ENCODE measurements at places on chromosomes 12 and 14.

GRCh38 chr14:101508196-101508947, 52.9 kb upstream of the DIO3 start:
- no peak for DNase-seq

DNA sequence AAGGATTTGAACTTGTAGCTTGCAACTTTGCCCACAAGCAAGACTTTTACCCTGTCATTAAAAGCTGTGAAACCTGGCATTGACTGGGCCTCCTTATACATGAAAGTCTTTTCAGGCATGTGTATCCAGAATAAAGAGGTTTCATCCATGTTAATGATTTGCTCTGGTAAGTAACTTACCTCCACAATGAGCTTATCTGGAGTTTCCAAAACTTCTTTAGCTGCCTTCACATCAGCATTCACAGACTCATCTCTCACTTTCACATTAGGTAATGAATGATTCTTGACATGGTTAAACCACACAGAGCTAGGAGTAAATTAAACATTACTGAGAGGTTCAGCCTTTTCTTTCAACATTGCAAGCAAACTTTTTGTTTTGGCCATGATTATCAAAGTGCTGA, 234.4 kb upstream of the CLEC14A start:
- no peak for DNase-seq

GRCh38 chr12:93009533-93009932, 80.4 kb upstream of the EEA1 start:
- no peak for DNase-seq

DNA sequence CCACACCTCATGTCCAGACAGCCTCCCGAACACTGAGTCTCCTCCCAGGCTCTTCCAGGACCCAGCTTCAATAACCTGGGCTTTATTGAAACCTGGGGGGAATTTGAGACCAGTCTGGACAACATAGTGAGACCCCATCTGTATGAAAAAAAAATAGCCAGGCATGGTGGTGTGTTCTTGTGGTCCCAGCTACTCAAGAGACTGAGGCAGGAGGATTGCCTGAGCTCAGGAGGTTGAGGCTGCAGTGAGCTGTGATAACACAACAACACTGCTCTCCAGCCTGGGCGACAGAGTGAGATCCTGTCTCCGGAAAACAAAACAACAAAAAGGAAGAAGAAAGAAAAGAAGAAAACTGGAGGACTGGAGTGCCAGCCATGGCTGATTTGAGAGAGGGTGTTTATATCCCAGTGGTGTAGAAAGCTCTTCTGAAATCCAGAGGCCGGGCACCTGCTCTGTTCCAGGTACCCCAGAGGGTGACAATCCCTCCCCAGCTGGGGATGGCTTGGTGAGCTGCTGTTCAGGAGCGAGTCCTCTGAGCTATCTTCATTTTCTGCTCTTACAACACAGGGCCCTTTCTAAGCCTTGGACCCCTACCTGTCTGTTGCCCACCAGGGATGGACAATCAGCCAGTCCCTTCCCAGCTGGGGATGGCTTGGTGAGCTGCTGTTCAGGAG, 6.0 kb upstream of the PGF start:
- DNase-seq = no peak

DNA sequence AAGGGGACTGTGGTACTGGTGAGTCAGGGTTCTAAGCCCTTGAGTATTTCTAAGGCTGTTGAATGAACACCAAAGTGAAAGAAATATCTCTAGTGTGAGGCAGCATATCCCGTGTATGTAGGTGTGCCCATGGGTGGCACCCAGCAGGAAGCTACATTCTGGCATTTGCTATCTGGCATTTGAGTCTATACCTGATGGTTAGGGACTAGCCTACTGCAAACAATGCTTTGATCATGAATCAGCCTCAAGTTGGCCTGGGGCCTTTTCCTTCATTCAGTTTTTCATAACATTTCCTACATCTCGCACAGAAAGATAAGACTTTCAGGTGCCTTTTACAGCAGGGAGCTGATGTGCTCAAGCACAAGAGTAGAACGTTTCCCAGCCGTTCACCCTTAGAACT, 85.7 kb upstream of the E2F7 start:
- DNase-seq = no peak

- DNase-seq = no peak
Measured at GRCh38 chr12:47822401-47822800, 2.7 kb upstream of the HDAC7 start.

DNA sequence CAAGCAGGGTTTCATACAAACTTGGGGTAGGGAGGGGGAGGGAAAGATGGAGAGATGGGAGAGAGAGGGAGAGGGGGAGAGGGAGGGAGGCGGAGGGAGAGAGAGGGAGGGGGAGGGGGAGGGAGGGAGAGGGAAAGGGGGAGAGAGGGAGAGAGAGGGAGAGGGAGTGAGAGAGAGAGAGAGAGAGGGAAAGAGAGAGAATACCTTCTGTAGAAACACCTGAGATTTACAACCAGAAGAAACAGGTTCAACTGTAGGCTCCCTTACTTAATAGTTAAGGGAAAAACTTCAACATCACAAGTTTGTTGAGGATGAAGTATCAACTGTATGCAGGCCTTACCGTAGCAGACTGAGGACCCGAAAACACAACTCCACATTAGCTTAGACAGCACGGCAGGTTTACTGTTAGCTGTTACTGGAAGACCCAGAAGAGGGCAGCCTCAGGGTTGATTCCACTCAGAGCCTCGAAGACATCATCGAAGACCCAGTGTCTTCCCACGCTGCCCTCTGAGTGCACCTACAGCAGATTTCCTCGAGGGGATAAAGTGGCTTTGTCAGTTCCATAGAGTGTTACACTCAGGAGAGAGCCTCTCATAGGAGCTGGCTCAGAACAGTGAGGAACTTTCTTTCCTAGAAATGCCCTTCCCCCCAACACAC, 72.4 kb downstream of the NT5DC3 start:
- no peak for DNase-seq

GRCh38 chr14:29814156-29815015, 113.3 kb downstream of the PRKD1 start:
- peak; percentile 45 for DNase-seq

DNA sequence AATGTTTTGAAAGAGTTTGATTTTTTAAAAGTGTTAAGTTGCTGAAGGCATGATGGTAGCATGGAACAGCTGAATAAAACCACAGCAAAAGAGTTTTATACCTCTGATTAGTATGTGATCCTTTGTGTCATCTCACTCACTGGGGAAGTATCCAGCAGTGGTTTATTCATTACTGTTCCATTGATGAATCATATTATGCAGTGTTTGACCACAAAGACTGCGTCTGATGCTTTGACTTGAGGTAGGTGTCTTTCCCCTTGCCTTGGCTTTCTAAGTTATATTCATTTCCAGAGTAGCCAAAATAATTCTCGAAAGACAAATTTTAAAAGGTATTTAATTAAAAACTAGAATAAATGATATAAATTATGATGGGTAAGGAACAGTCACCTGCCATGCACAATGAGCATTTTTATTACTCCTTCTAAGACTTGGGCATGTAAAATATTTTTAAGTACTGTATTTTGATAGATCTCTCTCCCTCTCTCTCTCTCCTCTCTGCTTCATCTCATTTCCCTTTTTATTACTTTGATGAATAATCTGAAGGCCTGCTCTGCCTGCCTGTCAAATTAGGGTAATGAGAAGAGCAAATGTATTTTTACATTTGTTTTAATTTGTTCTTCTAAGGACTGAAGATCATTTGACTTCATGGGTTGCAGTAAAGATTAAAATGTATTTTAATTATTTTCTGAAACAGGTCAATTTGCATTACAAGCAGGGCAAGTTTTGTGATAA, 164.9 kb downstream of the NAV3 start:
- DNase-seq = no peak

DNA sequence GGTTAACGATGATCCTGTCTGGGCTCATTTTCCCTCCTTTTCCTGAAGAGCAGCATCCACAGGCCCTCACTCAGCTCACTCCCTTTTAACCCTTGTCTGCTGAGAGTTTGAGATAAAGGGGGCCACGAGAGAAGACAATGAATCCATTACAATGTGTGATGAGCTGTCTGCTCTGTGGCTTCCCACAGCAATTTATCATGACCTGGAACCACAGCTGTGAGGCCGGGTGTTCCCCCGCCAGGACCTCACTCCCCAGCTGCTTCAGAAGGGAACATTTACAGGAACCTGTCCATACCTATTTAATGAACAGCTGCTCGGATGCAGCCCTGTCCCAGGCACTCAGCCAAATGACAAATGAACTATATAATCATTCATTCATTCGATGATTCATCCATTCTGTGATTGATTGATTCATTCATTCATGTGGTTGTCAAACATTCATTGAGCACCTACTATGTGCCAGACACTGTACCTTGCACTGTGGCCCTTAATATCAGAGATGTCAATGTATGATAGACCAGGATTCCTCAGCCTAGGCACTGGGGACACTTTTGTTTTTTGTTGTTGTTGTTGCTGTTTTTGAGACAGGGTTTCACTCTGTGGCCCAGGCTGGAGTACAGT, 18.5 kb upstream of the P2RX7 start:
- DNase-seq = no peak

DNA sequence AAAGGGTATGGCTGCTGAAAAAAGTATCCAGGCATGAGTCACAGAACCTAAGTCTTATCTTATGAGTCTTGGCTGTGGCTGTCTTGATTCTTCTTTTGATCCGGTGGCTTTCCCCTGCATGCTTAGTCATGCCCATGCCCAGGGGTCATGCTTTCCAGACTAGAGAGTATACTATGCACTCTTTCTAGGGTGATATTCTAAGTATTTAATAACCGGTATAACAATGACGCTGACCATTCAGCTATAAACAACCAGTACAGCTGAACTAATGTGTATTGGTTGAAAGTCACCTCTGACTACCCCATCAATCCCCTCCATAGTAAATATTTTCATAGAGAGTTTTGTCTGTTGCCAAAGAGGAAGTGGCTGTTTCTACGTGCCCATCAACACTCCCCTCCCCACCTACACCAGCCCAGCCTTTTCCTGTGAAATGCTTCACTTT, 34.7 kb upstream of the NRXN3 start:
- DNase-seq = no peak

GRCh38 chr12:94534774-94535509, 75.3 kb upstream of the CEP83 start:
- no peak for DNase-seq

DNA sequence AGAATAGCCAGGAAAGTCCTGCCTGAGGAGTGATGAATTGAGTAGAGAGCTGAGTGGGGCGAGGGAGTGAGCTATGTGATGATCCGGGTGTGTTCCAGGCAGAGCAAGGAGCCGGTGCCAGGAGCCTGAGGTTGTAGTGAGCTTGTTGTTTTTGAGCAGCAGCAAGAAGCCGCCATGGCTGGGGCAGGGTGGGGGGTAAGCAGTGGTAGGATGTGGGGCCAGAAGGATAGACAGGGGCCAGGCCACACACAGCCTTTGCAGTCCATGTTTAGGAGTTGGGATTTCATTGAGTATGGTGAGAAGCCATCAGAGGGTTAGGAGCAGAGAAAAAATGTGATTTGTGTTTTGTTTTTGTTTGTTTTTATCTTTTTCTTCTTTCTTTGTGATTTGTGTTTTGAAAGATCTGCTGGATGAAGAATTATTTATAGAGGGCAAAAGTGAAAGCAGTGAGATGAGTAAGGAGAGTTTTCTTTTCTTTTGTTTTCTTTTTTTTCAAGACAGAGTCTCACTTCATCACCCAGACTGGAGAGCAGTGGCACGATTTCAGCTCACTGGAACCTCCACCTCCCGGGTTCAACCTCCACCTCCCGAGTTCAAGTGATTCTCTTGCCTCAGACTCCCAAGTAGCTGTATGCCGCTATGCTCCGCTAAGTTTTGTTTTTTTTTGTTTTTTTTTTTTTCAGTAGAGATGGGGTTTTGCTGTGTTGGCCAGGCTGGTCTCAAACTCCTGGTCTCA, 92.3 kb upstream of the BCAT1 start:
- no peak for DNase-seq

- no peak for DNase-seq
Measured at GRCh38 chr14:98189062-98189461, 1082.9 kb downstream of the BCL11B start.

DNA sequence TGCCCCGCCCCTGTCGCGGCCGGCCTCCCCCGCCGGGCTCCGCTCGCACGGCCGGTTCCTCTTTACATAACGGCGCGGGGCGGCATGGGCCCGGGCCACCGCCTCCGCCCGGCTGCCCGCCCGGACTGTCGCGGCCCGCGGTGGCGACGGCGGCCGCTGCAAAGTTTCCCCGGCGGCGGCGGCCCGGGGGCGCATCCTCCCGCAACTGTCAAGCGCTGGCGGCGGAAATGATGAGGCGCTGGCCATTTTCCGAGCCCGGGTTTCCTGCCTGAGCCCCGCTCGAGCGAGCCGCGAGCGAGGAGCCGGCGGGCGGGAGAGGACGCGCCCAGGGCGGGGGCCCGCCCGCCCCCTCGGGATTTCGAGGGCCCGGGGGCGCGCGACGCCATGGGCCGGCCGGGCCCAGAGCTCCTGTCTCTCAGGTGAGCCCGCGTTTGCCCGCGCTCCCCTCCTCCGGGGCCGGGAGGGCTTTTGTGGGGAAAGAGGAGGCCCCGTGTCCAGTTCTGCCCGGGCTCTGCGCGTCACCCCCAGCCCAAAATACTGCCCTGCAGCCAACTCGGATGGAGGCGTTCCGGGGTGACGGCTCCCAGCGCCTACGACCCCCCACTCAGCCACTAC, at the start of gene SH2B3:
Gene SH2B3 (plus strand): TSS at position 65 of the 615 bp plus-strand sequence. CDS start 12,223 bp downstream, outside the sequence.
- peak; percentile 69 for DNase-seq

GRCh38 chr14:72625689-72626088, 268.2 kb downstream of the DPF3 start:
- no peak for DNase-seq

- no peak for DNase-seq
Measured at GRCh38 chr14:55835985-55836384, 256.0 kb downstream of the KTN1 start.

GRCh38 chr14:78921856-78922255, 751.7 kb downstream of the NRXN3 start:
- no peak for DNase-seq

- no peak for DNase-seq
Measured at GRCh38 chr12:29711381-29711780, 72.4 kb downstream of the TMTC1 start.

GRCh38 chr12:128857133-128857763, 4.0 kb downstream of the GLT1D1 start:
- DNase-seq = no peak

- no peak for DNase-seq
Measured at GRCh38 chr14:72649603-72650227, 244.2 kb downstream of the DPF3 start.

GRCh38 chr12:19959353-19959752, 409.0 kb upstream of the PDE3A start:
- no peak for DNase-seq

- DNase-seq = no peak
Measured at GRCh38 chr12:65616022-65616421, 208.3 kb upstream of the HMGA2 start.

GRCh38 chr12:49588721-49589516, 16.5 kb downstream of the FAM186B start:
- no peak for DNase-seq

GRCh38 chr12:102215992-102216691, 18.5 kb upstream of the PMCH start:
- DNase-seq = no peak

DNA sequence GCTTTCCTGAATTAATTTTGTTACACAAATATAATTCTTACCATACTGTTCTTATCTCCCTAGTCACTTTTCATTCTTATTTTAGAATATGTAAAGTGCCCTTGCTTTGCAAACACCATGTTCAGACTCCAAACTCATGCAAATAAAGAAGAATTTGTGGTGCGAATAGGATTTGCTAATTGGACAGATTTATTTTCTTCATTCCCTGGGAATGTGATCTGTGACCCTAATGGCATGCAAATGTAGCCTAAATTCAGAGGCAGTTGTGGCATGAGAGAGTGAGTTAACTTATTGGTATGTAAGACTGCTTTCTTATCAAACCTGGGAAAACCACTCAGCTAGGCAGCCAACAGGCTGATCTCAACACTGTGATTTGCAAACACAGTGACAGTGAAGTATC, 10.0 kb downstream of the CAPZA3 start:
- DNase-seq = no peak

- DNase-seq = no peak
Measured at GRCh38 chr12:4450551-4451112, 5.0 kb upstream of the FGF6 start.
